ENCODE measurements at places on chromosomes 7 and 10.

- DNase-seq, result no peak
- no peak overlapping the region for H3K27ac ChIP-seq
- H3K36me3 ChIP-seq, result no peaks in the 10 kb centered on the region
- peaks cover 5% of the 10 kb centered on the region for H3K4me1 ChIP-seq
- no peak overlapping the region for H3K4me3 ChIP-seq
These were observed 95.3 kb downstream of the CNNM2 start for GRCh38 chr10:103013416-103013815.

GRCh38 chr7:137606061-137606674 lies 240.6 kb downstream of the DGKI start:
- no peak overlapping the region for H3K27ac ChIP-seq
- peaks cover 1% of the 10 kb centered on the region for H3K4me1 ChIP-seq
- H3K4me3 ChIP-seq, result no peak overlapping the region
- no peak for DNase-seq

DNA sequence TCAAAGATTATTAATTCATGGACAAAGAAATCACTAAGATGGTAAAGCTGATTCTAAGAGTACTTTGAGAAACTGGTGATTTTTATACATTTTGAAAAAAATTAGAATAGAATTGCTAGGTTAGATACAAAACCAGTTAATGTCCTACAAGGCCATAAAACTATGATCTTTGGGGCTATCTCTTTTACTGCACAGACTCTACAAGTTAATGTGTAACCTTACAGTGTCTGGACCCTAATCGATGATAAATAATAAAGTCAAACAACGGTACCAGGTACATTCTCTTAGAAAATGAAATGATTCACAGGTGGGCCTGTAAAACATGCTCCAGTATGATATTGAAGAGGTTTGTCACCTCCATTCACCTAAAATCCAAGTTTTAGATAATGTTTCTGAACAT lies 199.8 kb upstream of the LYZL1 start:
- H3K27ac ChIP-seq, result no peak overlapping the region
- no peak for DNase-seq
- H3K36me3 ChIP-seq, result no peaks in the 10 kb centered on the region
- H3K4me3 ChIP-seq, result no peak overlapping the region

GRCh38 chr7:34982371-34983019 lies 54.8 kb downstream of the DPY19L1 start:
- H3K4me3 ChIP-seq, result no peak overlapping the region
- no peaks in the 10 kb centered on the region for H3K36me3 ChIP-seq
- no peaks in the 10 kb centered on the region for H3K27me3 ChIP-seq
- H3K4me1 ChIP-seq, result no peaks in the 10 kb centered on the region

- DNase-seq, result no peak
- no peak overlapping the region for H3K27ac ChIP-seq
- no peaks in the 10 kb centered on the region for H3K4me1 ChIP-seq
- no peak overlapping the region for H3K4me3 ChIP-seq
These were observed 2.2 kb upstream of the KCTD7 start for GRCh38 chr7:66626331-66626934.

DNA sequence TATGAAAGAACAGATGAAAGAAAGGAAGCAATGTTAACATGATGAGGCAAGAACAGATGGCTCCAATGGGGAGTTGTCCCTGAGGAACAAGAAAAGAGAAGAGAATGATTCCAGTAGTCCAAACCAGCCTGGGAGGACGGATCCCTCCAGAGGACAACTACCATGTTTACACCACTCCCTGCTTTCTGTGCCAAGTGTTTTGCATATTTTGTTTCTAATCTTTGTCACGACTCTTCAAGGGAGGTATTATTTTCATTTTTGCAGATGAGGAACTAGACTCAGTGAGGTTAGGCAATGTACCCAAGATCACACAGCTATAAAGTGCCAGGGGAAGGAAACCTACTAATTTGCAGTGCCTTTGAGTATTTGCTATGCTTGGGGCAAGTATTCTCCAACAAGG lies 116.2 kb downstream of the PARP12 start:
- no peak overlapping the region for H3K4me3 ChIP-seq
- H3K27ac ChIP-seq, result no peak overlapping the region
- no peak for DNase-seq
- H3K36me3 ChIP-seq, result no peaks in the 10 kb centered on the region

DNA sequence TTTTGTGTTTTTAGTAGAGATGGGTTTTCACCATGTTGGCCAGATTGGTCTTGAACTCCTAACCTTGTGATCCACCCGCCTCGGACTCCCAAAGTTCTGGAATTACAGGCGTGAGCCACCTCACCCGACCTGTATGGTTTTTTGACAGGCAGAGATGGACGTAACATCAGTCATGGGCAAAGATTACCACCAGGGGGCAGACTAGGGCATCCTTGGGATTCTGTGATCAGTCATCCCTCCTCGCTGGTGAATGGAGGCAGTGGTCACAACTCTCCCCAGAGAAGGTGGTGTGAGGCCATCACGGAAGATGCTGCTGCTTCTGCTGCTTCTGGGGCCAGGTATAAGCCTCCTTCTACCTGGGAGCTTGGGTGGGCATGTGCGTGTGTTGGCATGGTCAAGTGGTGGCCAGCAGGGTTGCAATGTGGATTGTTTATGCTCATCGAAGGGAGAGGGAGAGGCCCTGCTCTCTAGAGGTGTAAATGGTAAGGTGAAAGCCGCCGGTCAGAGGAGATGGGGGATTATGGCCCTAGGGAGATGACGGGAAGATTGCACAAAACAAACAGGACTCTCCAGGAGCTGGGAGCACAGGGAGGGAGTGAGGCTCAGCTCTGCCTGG lies 122.7 kb upstream of the PRSS1 start:
- H3K4me1 ChIP-seq, result no peaks in the 10 kb centered on the region
- no peaks in the 10 kb centered on the region for H3K36me3 ChIP-seq
- H3K27me3 ChIP-seq, result no peaks in the 10 kb centered on the region
- no peak overlapping the region for H3K27ac ChIP-seq
- H3K4me3 ChIP-seq, result no peak overlapping the region
- peak; percentile 45 for DNase-seq

GRCh38 chr7:55026867-55027490 lies 8.2 kb downstream of the EGFR start:
- no peak overlapping the region for H3K4me3 ChIP-seq
- H3K36me3 ChIP-seq, result no peaks in the 10 kb centered on the region
- H3K27ac ChIP-seq, result no peak overlapping the region
- H3K27me3 ChIP-seq, result no peaks in the 10 kb centered on the region

DNA sequence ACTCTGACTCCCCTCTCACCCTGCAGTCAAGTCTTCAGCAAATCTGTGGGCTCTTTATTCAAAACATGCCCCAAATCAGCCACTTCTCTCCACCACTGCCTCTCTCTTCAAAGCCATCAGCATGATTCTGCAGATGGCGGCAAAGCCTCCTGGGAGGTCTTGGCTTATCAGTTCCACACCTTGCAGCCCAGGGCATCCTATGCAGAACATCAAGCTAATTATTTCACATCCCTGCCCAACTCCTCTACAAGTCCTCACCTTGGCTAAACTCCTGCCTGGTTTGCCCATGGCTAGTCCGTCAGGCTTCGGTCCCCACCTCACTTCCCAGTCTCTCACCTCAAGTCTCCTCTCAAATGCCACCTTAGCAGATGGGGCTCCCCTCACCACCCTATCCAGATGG lies 70.2 kb downstream of the PIP4K2A start:
- DNase-seq, result no peak
- H3K27me3 ChIP-seq, result no peaks in the 10 kb centered on the region
- peaks cover 12% of the 10 kb centered on the region for H3K4me1 ChIP-seq
- H3K4me3 ChIP-seq, result no peak overlapping the region
- H3K27ac ChIP-seq, result no peak overlapping the region

DNA sequence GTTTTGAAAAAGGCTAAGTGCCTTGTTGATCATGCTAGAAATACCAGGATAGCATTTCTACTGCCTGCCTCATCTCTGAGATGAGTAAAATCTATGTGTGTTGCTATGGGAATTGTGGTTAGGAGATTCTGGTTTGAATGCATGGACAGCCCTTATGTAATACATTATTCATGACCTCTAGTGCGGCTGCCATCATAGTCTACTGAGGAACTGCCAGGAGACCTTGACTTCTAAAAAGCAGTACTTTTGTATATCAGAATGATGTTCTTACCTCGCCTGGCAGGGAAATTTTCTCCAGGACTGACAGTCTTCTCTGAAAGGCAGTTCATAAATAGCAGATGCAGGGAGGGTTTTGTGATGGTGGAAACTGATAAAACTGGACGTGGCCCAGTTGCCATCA lies 248.5 kb downstream of the NSUN6 start:
- no peaks in the 10 kb centered on the region for H3K4me1 ChIP-seq
- DNase-seq, result no peak
- H3K27ac ChIP-seq, result no peak overlapping the region
- H3K4me3 ChIP-seq, result no peak overlapping the region
- peaks cover 32% of the 10 kb centered on the region for H3K27me3 ChIP-seq
- H3K36me3 ChIP-seq, result no peaks in the 10 kb centered on the region

DNA sequence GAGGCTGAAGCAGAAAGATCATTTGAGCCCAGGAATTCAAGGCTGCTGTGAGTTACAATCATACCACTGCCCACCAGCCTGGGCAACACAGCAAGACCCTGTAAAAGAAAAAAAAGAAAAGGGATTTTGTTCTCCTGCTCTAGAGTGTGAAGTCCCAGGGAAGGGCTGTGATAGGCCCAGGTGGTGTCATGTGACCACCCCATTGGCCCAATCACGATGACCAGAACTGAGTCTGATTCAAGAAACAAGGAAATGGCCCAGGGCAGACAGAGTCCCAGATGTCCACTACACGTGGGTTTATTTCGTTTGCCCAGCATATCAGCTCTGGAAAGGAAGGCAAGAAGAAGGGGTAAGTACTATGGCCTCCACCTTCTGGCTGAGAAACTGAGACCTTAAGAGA lies 81.3 kb upstream of the CUX1 start:
- H3K36me3 ChIP-seq, result no peaks in the 10 kb centered on the region
- H3K4me1 ChIP-seq, result peaks cover 13% of the 10 kb centered on the region
- no peak for DNase-seq
- peaks cover 14% of the 10 kb centered on the region for H3K27me3 ChIP-seq

- no peak overlapping the region for H3K27ac ChIP-seq
- no peak overlapping the region for H3K4me3 ChIP-seq
- DNase-seq, result no peak
- no peaks in the 10 kb centered on the region for H3K36me3 ChIP-seq
- H3K27me3 ChIP-seq, result no peaks in the 10 kb centered on the region
These were observed 324.1 kb downstream of the ADARB2 start for GRCh38 chr10:1413256-1413655.

GRCh38 chr10:68202960-68203353 lies 29.0 kb downstream of the ATOH7 start:
- H3K27ac ChIP-seq, result no peak overlapping the region
- no peak overlapping the region for H3K4me3 ChIP-seq
- no peaks in the 10 kb centered on the region for H3K4me1 ChIP-seq
- no peak for DNase-seq

DNA sequence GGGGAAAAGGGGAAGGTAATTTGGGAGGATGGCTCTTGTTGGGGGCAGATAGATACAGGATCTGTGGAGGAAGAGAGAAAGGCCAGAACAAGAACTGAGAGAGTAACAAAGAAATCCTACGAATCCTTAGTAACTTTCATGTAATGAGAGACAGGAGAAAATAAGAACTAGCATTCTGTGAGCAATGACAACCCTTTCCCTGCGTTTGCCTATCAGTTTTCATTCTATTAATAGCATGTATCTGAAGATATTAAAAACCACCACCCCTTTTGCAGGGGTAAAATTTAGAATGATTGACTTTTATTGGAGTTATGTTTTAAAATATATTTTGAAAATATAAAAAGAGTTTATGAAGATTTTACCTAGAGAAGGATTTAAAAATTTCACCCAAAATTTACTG lies 132.8 kb downstream of the ZEB1 start:
- DNase-seq, result no peak
- no peaks in the 10 kb centered on the region for H3K4me1 ChIP-seq
- no peak overlapping the region for H3K27ac ChIP-seq

DNA sequence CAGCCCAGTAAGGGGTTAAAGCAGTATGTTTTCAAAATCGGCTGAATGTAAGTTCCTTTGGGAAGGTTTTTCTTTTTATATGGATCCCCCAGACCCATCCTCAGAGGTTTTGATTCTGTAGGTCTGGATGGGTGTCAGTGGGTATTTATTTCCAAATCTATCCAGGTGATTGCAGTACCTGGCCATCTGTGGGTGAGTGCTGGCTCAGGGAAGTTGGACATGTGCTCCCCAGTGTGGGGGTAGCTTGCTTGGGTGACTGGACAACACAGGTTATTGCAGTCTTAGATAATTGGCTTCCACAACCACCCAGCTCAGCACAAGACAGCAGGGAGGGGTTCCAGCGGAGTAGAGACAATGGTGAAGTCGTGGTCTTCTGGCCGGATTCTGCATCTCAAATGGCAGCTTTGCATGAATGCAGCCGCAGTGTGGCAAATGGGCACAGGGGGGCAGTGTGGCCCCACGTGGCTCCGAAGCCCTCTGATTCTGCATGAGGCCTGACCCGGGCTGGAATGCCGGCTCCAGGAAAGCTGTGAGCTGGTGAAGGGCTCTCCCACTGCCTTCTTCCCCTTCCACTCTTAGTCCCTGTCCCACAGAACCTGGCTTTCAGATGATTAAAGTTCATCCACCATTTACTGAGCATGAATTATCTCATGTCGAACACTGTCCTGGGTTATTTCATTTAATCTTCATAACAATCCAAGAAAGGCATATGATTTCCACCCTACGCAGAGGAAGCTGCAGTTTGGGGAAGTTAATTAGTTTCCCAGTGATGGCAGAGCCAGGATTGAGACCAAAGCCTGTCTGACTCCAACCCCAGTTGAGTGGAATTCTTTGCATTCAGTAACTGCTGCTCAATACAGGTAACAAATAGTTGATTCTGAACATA lies 64.5 kb upstream of the SYPL1 start:
- H3K4me1 ChIP-seq, result no peaks in the 10 kb centered on the region
- no peak overlapping the region for H3K27ac ChIP-seq
- H3K36me3 ChIP-seq, result no peaks in the 10 kb centered on the region
- peak; percentile 84 for DNase-seq
